GM20000 (cell line): ENCODE measurements at places on chromosomes 6 and 20.

- no peak for DNase-seq
These were observed 27.8 kb downstream of the TNXB start for GRCh38 chr6:32081168-32081990.

GRCh38 chr6:70790483-70791224, 123.0 kb downstream of the SMAP1 start:
- DNase-seq, result no peak

DNA sequence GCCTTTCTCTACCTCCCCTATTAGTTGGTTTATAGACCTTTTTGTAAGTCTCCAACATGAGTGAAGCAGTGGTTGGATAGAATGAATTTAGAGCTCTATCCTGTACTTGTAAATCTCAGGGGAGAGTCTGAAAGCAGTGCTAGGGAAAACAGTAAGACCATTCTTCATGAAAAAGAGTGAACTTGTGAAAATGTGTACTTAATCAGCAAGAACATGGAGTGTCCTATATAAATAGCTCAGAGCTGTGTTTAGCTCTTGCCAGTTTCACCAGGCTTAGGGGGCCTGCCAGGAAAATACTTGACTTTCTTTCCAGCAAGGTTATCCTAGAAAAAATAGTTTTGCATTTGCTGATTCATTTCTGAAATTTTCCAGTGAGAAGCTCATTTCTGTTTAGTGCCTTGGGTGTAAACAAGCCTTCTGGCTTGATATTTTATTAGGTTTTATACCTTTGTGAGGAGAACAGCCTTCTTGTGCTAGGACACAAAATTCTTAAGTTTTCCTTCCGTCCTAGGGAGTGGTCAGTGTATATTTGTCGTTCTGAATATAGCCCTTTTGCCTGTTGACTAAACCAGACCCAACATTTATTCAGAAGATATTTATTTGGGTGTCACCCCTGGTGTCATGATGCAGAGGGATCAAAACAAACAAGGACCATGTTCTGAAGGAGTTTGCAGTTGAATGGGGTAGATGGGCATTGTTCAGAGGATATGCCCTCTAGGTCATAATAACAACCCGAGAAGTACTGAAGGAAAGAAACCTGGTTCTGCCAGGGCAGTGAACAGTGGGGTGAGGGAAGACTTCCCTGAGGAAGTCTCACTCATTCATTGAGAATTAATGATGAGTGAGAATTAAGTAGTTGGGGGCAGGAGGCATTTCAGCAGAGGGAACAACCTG, 7.6 kb downstream of the ARFGEF2 start:
- DNase-seq, result no peak

GRCh38 chr6:89768324-89768723, 51.3 kb downstream of the MDN1 start:
- DNase-seq, result no peak

DNA sequence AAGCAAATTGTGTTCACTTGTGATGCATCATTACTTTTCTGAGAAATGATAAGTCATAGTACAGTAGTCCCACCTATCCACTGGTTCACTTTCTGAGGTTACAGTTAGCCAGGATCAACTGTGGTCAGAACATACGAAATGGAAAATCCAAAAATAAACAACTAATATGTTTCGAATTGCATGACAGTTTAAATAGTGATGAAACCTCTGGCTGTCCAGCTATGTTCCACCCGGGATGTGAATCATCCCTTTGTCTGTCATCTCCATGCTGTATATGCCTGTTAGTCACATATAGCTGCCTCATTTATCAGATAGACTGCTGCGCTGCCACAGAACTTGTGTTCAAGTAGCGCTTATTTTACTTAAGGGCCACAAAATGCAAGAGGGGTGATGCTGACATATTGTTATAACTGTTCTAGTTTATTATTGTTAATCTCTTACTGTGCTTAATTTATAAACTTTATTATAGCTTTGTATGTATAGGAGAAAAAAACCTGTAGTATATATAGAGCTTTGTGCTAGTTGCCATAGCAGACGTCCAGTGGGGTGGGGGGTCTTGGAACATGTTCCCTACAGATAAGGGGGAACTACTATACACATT, 29.2 kb downstream of the AFDN start:
- no peak for DNase-seq
